ENCODE measurements at places on chromosomes 1 and 21.
A peak's percentile ranks its signal among the peaks of the same experiment; 100 is the strongest.

- no peaks in the 10 kb centered on the region for H3K4me1 ChIP-seq
- peaks cover 8% of the 10 kb centered on the region for H3K36me3 ChIP-seq
- H3K27ac ChIP-seq = no peak overlapping the region
- DNase-seq = no peak
- no peak overlapping the region for H3K4me3 ChIP-seq
These were observed 50.5 kb downstream of the HSPG2 start for GRCh38 chr1:21886486-21887215.

- H3K36me3 ChIP-seq = no peaks in the 10 kb centered on the region
- no peak for DNase-seq
- H3K4me1 ChIP-seq = no peaks in the 10 kb centered on the region
- no peak overlapping the region for H3K4me3 ChIP-seq
- H3K27me3 ChIP-seq = no peaks in the 10 kb centered on the region
These were observed 145.8 kb downstream of the PATJ start for GRCh38 chr1:61887931-61888564.

DNA sequence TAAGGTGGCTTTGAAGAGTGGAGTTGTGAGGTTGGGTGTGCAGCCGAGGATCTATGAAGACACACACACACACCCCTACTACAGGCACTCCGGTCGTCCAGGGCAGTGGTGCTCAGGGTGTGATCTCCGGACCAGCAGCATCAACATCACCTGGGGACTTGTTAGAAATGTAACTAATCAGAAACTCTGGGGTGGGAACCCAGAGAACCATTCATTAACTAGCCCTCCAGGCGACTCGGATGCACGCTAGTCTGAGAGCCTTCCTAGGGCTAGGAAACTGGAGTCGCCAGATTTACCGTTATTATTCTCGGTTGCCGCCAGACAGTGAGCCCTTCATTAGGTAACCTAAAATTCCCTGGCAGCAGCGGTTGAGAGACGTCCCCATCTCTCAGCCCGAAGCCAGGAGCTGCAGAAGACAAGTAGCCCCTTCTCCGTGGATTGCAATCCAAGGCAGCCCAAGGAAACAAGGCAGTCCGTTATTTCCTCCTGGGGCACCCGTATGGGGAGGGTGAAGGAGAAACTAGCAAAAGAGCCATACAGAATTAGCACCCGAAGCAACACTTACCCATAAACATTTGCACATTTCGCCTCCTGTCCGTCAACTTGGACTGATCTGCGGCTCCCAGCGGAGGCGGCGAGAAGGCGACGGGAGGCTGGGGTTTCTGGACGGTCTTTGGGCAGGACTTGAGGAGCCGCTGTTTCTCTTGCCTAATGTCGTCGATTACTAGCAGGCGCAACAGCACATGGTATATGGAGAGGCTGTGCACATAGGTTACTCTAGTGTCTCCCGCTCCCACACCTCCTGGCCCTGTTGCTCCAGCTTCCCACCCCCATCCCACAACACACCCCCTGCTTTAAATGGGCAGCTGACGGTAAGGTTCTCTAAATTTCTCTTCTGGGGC lies 2.9 kb upstream of the CCN1 start:
- peaks cover 10% of the 10 kb centered on the region for H3K36me3 ChIP-seq
- H3K4me1 ChIP-seq = peaks cover 35% of the 10 kb centered on the region
- DNase-seq = peak; percentile 35
- peak overlapping the region; percentile 84 for H3K4me3 ChIP-seq
- no peaks in the 10 kb centered on the region for H3K27me3 ChIP-seq

GRCh38 chr1:210123924-210124589 lies 108.5 kb upstream of the SERTAD4 start:
- H3K4me1 ChIP-seq = peaks cover 35% of the 10 kb centered on the region
- DNase-seq = no peak
- peaks cover 2% of the 10 kb centered on the region for H3K36me3 ChIP-seq
- H3K27me3 ChIP-seq = no peaks in the 10 kb centered on the region
- H3K4me3 ChIP-seq = no peak overlapping the region

GRCh38 chr1:192633533-192634253 lies 2.3 kb upstream of the RGS13 start:
- H3K4me1 ChIP-seq = no peaks in the 10 kb centered on the region
- H3K27me3 ChIP-seq = no peaks in the 10 kb centered on the region
- H3K4me3 ChIP-seq = no peak overlapping the region
- no peaks in the 10 kb centered on the region for H3K36me3 ChIP-seq

- H3K4me1 ChIP-seq = no peaks in the 10 kb centered on the region
- H3K36me3 ChIP-seq = peaks cover 11% of the 10 kb centered on the region
- DNase-seq = no peak
- H3K27me3 ChIP-seq = no peaks in the 10 kb centered on the region
- H3K27ac ChIP-seq = no peak overlapping the region
- H3K4me3 ChIP-seq = no peak overlapping the region
These were observed 48.1 kb upstream of the ANGPTL1 start for GRCh38 chr1:178918955-178919354.

DNA sequence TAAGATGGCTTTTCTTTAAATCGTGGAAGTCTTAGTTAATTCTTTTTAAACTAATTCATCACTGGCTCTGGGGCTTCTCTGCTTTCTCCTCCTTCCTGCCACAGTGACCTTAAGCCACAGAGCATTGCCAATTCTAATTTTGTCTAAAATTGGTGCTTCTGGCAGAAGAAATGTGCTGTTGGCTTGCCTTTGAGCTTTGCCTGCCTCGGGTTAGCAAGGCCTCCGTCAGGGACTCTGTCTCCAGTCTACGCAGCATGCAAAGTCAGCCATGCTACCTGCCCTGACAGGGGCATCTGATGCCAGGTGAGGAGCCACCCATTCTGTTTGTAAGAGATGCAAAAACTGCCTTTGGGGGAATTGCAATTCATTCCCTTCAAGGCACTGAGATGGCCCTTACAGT lies 25.2 kb downstream of the CLDN14 start:
- H3K27me3 ChIP-seq = no peaks in the 10 kb centered on the region
- peaks cover 4% of the 10 kb centered on the region for H3K36me3 ChIP-seq
- no peak overlapping the region for H3K27ac ChIP-seq
- H3K4me1 ChIP-seq = peaks cover 10% of the 10 kb centered on the region

DNA sequence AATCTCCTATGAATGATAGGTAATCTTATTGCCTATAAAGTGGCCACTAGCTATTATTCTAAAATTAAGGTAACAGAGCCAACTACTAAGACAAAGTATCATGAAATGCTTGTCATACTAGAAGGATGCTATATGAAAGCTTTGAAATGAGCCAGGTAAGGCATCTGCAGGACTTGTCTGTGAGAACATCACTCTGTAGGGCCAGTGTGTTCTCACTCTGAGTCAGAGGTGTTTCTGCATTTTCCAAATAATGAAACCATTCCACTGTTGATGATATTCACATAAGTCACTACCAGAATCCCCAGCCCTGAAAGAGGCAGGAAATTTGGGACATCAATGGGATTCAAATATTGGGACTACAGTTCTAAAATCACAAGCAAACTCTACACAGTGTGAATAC lies 25.8 kb upstream of the GBP5 start:
- DNase-seq = no peak
- H3K27me3 ChIP-seq = no peaks in the 10 kb centered on the region
- no peak overlapping the region for H3K27ac ChIP-seq
- no peaks in the 10 kb centered on the region for H3K36me3 ChIP-seq
- H3K4me3 ChIP-seq = no peak overlapping the region

- H3K4me1 ChIP-seq = no peaks in the 10 kb centered on the region
- H3K27me3 ChIP-seq = no peaks in the 10 kb centered on the region
- no peaks in the 10 kb centered on the region for H3K36me3 ChIP-seq
- no peak overlapping the region for H3K27ac ChIP-seq
These were observed 18.4 kb upstream of the TNFRSF1B start for GRCh38 chr1:12148160-12148957.

DNA sequence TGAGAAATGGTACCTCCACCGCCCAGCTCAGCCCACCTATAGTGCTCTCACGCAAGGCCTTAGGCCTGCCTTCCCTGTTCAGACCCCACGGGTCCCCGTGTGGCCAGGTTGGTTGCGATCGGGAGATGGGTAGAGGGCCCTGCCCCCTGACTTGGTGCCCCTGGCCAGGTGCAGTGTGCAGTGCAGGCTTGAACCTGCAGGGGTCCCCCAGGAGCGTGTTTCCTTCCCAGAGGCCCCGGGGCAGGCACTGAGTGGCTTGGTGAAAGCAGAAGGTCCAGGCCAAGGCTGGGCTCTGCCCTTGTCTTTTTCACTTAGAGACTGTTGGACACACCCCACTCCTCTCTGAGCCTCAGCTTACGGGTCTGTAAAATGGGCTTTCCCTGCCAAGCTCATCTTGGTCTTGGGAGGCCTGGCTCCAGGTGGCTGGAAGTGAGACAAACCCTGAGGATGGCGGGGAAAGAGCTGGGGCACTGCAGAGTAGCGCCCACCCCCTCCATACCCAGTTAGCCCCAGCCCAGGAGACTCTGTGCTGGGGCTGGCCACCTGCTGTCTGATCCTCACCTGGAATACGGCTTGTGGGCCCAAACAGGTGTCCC lies 9.3 kb upstream of the HES5 start:
- H3K27ac ChIP-seq = no peak overlapping the region
- H3K4me1 ChIP-seq = peaks cover 30% of the 10 kb centered on the region
- no peak overlapping the region for H3K4me3 ChIP-seq
- DNase-seq = no peak

DNA sequence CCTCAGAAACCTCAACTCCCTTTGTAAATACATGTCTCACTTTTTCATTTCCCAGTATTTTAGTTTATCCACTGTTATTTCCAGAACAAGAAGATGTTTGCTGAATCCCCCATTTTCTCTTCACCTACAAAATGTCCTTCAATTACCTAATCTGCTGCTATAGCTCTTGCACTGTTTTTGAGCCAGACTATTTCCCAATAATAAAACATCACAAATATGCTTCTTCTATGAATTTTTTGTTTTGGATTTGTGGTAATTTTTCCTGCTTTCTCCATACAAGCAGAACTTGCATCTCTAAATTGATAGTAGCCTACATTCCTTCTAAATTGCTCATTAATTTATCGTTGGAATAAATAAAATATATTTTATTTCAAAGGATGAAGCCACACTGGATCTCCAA lies 199.6 kb upstream of the C1orf87 start:
- DNase-seq = no peak
- H3K27ac ChIP-seq = no peak overlapping the region
- no peak overlapping the region for H3K4me3 ChIP-seq
- H3K27me3 ChIP-seq = no peaks in the 10 kb centered on the region
- no peaks in the 10 kb centered on the region for H3K4me1 ChIP-seq

- H3K27me3 ChIP-seq = no peaks in the 10 kb centered on the region
- no peak overlapping the region for H3K27ac ChIP-seq
- DNase-seq = no peak
- H3K4me1 ChIP-seq = peaks cover 8% of the 10 kb centered on the region
These were observed 3.1 kb downstream of the FUCA1 start for GRCh38 chr1:23864801-23865542.

DNA sequence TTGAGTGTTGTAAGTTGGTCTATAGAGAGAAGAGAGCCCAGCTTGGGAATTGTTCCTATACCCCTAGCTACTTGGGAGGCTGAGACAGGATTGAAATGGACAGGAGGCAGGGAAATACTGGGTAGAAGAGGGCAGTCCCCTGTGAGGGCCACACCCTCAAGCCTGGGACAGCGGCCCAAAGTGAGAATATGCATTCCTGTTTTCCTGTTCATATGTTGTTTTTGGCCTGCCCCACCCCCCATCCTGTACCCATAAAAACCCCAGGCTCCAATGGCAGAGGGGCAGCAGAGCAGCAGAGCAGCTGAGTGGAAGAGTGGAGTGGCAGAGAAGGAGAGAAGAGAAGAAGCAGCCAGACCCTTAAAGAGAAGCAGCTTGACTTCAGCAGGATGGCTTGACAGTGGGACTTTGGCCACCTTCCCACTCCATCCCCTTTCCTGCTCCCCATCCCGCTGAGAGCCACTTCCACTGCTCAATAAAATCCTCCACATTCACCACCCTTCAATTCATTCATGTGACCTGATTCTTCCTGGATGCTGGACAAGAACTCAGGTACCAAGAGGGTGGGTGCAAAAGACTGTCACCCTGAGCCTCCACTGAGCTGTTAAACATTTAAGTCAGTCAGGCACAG lies 70.6 kb upstream of the PUM1 start:
- H3K36me3 ChIP-seq = no peaks in the 10 kb centered on the region
- DNase-seq = no peak
- H3K27me3 ChIP-seq = no peaks in the 10 kb centered on the region
- H3K4me1 ChIP-seq = no peaks in the 10 kb centered on the region

DNA sequence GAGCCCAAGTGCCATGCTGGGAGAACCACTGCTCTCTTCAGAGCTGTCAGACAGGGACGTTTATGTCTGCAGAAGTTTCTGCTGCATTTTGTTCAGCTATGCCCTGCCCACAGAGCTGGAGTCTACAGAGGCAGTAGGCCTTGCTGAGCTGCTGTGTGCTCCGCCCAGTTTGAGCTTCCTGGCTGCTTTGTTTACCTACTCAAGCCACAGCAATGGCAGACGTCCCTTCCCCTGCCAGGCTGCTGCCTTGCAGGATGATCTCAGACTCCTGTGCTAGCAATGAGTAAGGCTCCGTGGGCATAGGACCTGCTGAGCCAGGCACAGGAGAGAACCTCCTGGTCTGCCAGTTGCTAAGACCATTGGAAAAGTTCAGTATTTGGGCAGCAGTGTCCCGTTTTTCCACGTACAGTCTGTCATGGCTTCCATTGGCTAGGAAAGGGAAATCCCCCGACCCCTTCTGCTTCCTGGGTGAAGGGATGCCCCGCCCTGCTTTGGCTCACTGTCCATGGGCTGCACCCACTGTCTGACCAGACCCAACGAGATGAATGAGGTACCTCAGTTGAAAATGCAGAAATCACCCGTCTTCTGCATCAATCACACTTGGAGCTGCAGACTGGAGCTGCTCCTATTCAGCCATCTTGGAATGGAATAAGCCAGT lies 31.9 kb downstream of the CYP4B1 start:
- H3K27me3 ChIP-seq = no peaks in the 10 kb centered on the region
- no peak for DNase-seq
- no peak overlapping the region for H3K27ac ChIP-seq
- no peaks in the 10 kb centered on the region for H3K36me3 ChIP-seq

DNA sequence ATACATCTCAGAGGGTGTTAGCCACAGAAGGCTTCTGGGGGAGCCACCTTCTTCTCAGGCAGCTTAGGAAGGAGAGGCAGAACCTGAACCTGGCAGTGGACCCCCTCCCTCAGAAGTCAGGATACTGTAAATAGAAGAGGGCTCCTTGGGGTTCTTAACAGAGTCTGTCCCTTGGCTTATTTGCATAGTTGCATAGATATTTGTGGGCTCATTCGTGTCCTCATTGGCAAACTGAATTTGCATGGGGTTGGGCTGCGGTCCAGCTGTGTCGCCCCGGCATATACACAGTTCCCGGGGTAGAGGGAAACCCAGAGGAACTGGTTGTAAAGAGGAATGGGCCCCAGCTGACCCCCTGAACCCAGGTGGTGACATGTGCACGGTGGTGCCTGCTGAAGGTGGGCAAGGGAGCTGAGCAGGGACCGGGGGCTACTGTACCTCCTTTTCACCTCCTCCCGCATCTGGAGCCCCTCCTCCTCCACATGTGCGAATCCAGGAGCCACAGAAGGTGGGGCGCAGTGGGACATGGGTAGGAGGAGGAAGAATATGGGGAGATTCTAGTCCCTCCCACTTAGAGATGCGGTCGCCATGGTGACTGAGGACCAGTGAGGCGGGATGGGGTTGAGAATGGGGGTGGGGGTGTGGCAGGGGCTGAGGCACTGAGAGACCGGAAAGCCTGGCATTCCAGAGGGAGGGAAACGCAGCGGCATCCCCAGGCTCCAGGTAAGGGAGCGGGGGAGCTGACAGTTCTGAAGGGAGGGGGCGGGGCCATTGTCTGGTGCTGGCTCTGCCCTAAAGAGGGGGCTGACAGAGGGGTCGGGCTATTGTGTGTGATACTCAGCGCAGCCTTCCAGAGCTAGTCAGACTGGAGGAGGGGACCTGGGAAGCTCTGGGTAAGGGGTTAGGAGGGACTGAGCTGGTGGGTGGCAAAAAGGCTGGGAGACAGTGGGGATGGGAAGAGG lies 3.7 kb upstream of the SEMA4A start:
- H3K4me1 ChIP-seq = peaks cover 12% of the 10 kb centered on the region
- no peak overlapping the region for H3K27ac ChIP-seq
- no peaks in the 10 kb centered on the region for H3K27me3 ChIP-seq
- DNase-seq = peak; percentile 17

Measured in SK-N-SH (cell line).